Forelimb muscle (tissue), 1 donor: ENCODE measurements at places on chromosomes 1 and 21.

DNA sequence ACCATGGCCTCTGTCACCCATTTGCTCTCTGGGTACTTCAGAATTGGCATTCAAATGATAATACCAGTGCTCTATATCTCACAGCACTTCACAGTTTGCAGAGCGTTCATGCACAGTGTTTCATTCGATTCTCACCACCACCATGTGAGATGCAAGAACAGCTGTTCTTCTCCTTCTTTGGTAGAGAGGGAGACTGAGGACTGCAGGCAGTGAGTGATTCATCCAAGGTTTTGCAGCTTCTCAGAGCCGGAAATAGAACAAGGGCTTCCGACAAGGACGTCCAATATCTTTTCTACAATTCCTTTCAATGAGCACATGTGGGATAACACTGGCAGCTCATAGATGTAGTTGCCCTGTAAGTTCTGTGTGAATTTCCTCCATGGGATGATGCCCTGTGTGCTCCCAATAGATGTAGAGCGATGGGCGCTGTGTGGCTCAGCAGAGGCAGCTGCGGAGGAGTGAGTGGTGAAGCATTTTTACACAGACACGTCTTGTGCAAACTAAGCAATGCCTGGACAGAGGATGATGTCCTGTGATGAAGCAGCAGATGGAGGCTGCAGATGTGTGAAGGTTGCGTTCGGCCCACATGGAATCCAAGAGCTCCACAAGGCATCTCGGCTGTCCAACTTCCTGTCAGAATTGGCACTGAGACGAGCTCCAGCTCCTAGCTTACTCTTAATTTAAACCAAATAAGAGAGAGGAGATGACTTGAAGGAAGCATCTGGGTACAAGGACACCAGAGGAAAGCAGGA lies 24.9 kb downstream of the MT1HL1 start:
- no peak for DNase-seq

GRCh38 chr1:27388337-27389005 lies 4.0 kb upstream of the GPR3 start:
- no peak for DNase-seq

GRCh38 chr1:65355031-65355712 lies 45.8 kb downstream of the DNAJC6 start:
- DNase-seq: no peak

GRCh38 chr1:59123081-59123681 lies 173.7 kb upstream of the FGGY start:
- no peak for DNase-seq

GRCh38 chr1:110067479-110067892 lies 3.0 kb downstream of the ALX3 start:
- DNase-seq: no peak

- no peak for DNase-seq
Measured at GRCh38 chr1:186494832-186495271, 33.9 kb upstream of the PDC start.
